ENCODE measurements at places on chromosomes 4 and X.

- no peak for DNase-seq
These were observed 35.1 kb downstream of the NELFA start for GRCh38 chr4:1973661-1974060.

DNA sequence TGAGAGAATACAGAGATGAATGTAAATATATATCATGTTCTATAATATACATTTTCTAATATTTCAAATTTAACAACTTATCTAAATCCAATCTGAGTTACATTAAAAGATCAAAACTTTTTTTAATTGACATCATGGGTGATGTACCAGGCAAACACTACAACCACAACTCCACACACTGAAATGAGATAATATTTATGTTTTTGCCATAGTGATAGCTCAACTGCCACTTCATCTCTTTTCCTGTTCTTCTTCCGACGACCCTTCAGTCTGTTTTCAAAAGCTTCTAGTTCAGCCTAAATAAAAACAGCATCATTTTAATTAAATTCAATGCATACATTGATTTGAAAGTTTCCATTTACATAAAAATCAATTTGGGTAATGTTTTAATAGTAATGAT, 10.2 kb upstream of the CORIN start:
- no peak for DNase-seq

DNA sequence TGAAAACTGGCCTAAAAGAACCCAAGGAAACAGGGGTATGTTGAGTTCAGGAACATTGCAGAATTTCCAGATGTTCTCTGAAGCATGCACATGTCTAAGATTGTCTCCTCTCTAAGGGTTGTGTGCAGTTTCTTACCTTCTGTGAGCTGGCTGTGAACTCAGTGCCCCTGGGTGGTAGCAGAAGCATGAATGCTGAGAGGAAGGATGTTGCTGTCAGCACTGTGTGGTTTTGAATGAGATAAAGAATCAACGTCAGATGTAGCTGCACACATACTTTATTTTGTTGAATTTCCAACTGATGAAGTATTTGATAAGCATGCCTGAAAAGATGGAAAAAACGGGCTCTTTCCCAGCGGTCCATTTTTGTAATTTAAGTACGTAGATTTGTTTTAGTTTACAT, 23.8 kb upstream of the CD38 start:
- no peak for DNase-seq

DNA sequence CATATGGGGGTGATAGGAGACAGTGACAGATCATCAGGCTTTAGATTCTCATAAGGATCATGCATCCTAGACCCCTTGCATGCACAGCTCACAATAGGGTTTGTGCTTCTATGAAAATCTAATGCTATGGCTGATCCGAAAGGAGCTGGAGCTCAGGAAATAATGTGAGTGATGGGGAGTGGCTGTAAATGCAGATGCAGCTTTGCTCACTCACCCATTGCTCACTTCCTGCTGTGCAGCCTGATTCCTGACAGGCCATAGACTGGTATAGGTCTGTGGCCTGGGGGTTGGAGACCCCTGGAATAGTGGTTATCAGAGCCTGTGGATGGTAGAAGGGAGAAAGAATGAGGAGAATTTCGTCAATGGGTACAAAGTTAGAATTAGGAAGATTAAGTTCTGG, 2751.1 kb downstream of the ARAP2 start:
- DNase-seq: no peak

DNA sequence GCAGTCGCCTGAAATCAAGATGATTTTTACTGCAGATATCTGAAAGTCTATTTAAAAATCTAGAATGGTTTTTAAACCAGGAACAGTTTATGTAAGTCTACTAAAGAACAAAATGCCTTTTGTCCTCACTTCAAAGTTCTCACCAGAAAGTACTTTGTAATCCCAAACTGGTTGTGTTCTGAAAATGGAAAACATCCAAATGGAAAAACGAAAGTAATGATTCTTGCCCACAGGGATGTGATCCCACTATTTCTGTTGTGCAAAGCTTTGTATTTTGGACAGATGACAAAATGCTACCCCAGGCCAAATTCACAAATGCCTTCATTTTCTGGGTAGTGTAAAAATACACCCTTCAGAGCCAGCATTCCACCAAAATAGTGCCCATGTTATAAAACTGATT, 265.5 kb upstream of the FTHL17 start:
- DNase-seq: no peak
